Activated naive CD4-positive, alpha-beta T cell treated with anti-CD3 and anti-CD28 coated beads, Interleukin-2, amount 10 ng/mL, durations not matched to agents 7 days and 5 days (primary cell): ENCODE measurements at places on chromosomes 5 and 9.

- peaks cover 45% of the 10 kb centered on the region for H3K4me1 ChIP-seq
- no peak for DNase-seq
- peaks cover 25% of the 10 kb centered on the region for H3K27me3 ChIP-seq
- no peak overlapping the region for H3K4me3 ChIP-seq
- H3K36me3 ChIP-seq, result peaks cover 10% of the 10 kb centered on the region
These were observed 224.9 kb downstream of the SNX18 start for GRCh38 chr5:54742417-54742891.

GRCh38 chr9:16626577-16627130 is 243.8 kb downstream of the BNC2 start:
- H3K4me1 ChIP-seq, result no peaks in the 10 kb centered on the region
- no peak overlapping the region for H3K27ac ChIP-seq
- no peaks in the 10 kb centered on the region for H3K36me3 ChIP-seq
- no peak for DNase-seq
- no peaks in the 10 kb centered on the region for H3K27me3 ChIP-seq

DNA sequence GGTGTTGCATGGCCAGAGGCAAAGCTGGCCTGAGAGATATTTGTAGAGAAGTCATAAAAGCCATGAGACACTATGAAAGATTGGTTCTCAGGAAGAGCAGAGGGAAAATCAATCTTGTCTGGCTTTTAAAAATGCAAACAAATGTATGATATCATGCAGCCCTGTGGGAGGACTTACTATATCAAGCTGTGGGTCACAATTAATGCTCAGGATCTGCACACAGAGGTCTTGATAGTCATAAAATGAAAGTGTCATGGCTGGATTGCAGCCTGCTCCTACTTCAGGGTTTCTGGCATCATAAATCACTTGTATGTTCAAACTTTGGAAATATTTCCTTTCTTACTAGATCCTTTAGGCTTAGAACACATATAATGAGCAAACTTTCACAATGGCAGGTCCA is 151.5 kb downstream of the SEMA6A start:
- H3K27ac ChIP-seq, result no peak overlapping the region
- no peak overlapping the region for H3K4me3 ChIP-seq
- no peaks in the 10 kb centered on the region for H3K27me3 ChIP-seq
- H3K4me1 ChIP-seq, result no peaks in the 10 kb centered on the region

DNA sequence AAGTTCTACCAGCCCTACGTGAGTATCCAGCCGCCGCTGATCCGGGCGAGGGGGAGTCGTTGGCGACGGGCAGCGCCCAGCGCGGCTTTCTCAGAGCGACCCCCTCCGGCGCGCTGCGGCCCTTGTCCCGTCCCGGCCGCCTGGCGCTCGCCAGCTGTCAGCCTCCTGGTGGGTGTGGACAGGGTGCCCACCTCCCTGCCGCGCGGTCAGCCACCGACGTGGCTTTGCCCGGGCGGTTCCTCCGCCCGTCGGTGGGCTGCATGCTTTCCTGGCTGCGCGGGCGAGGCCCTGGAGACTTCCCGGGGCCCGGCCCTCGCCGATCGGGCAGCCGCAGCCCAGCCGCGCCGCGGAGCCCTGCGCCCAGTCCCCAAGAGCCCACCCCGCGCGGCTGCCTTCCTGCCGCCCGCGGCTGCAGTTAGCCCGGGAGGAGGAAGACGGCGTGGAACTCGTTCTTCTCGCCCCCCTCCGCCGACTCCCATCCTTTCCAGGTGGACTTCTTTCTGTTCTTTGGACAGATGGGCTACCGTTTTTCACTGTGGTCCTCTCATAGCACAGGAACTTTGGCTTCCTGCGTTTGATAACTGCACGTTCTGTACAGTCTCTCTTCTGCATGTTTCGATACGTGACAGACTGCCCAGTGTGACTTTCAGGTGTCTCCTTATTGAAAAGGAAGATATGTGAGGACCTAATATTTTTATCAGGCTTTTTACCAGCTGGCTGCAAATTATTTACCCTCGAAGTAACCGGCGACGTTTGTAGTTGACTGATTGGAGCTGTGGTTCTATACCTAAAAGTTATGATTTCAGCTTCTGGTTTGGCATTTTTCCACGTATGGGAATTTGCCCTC is 577 bp downstream of the AP3S1 start:
- H3K4me1 ChIP-seq, result peaks cover 58% of the 10 kb centered on the region
- H3K36me3 ChIP-seq, result peaks cover 17% of the 10 kb centered on the region
- no peaks in the 10 kb centered on the region for H3K27me3 ChIP-seq
- no peak for DNase-seq

DNA sequence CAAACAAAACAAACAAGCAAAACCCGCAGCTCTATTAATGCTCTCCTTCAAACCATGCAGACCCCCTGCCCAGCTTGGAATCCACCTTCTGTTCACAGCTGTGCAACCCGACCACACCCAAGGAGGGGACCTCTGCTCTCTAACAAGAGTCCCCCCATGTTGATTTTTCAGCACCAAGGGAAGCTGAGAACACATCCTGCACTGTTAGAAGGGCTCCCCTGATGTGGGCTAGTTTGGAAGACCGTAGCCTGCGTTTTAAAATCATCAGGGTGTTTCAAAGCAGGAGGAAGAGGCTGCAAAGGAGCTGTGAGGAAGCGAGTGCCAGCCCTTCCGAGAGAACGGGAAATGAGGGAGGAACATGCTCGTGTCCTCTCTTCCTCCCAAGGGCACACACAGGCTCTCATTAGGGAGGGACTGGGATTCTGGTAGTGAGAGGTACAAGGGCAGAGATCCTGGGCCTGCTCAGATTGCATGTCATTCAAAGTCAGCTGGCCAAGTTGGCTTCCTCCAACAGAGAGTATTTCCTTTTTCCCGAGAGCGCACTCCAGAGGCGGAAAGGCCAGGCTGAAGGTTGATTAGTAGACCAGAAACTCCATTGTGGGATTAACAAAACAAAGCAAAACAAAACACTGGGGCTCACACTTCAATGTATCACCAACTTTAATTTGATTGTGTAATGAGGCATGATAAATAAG is 185.9 kb downstream of the SEMA6A start:
- no peak overlapping the region for H3K27ac ChIP-seq
- no peak overlapping the region for H3K4me3 ChIP-seq
- DNase-seq, result no peak
- no peaks in the 10 kb centered on the region for H3K4me1 ChIP-seq

DNA sequence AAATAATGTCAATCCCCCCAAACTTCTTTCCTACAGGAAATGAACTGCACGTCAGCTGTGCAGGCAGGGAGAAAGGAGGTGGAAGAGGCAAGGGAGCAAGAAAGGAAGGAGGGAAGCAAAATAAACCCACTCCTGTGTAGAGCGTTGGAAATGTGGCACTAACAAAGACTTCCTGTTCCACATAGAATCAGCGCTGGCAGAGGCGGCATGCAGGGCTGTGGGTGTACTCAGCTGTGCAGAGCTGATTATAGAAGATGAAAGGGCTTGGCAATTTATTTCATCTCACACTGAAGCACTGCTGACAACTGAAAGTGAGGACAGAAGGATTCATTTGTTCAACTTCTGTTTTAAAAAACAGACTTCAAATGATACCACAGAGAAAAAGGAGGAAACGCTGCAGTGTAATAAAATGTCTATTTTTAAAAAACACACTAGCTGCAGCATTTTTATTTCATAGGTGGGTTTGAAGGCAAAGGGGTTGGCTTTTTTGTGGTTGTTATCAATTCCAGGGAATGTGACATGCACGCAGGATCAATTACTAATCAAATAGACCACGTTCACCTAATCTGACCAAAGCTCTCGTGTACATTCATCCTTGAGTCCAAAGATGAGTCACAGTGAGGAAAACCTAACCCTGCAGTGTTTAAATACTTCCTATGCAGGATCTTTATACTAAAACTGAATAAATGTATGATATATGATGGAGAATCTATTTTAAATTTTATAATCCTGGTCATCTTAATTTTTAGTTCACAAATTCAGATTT is 583.5 kb downstream of the ZNF608 start:
- no peaks in the 10 kb centered on the region for H3K4me1 ChIP-seq
- H3K36me3 ChIP-seq, result no peaks in the 10 kb centered on the region
- no peak overlapping the region for H3K27ac ChIP-seq

GRCh38 chr5:84729326-84729725 is 344.6 kb upstream of the EDIL3 start:
- no peaks in the 10 kb centered on the region for H3K36me3 ChIP-seq
- no peaks in the 10 kb centered on the region for H3K27me3 ChIP-seq
- DNase-seq, result no peak
- H3K27ac ChIP-seq, result no peak overlapping the region
- H3K4me3 ChIP-seq, result no peak overlapping the region
- no peaks in the 10 kb centered on the region for H3K4me1 ChIP-seq

DNA sequence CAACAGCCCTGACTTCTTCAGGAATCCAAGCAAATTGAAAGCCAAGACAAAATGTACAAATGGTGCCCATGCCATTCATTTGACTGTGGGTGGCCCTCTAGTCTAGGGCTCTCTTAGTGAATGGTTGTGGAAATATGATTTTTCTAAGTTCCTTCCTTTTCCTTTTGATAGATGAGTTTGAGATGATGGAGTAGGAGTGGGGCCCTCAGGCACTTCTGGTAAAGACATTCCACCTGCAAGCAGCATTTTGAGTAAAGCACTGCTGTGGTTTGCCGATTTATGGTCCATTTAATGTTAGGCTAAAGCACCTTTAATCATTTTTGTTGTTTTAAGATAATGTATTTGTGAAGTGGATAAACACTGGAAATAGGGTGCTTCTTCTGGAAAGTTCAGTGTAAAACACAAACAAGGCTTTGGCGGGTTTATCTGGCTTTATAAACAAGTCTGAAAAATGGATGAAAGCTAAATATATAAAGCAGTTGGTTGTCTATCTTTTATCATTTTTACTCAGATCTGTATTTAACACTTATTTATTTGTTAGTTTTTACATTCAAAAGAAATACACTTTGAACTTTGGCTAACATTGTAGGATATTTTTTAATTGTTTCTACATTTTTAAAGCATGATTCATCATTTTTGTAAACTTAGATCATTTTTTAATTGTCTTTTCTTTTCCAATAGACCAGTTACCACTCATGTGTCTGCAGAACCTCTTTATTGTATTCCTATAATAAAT is 213.5 kb downstream of the PJA2 start:
- H3K27me3 ChIP-seq, result no peaks in the 10 kb centered on the region
- no peaks in the 10 kb centered on the region for H3K36me3 ChIP-seq
- H3K4me1 ChIP-seq, result peaks cover 5% of the 10 kb centered on the region
- no peak overlapping the region for H3K4me3 ChIP-seq
- DNase-seq, result no peak

- H3K27ac ChIP-seq, result peak overlapping the region; percentile 87
- H3K4me3 ChIP-seq, result peak overlapping the region; percentile 75
- no peaks in the 10 kb centered on the region for H3K36me3 ChIP-seq
- no peaks in the 10 kb centered on the region for H3K27me3 ChIP-seq
- peaks cover 52% of the 10 kb centered on the region for H3K4me1 ChIP-seq
- peak; percentile 65 for DNase-seq
These were observed 83.0 kb upstream of the FREM1 start for GRCh38 chr9:14993061-14993800.
